ENCODE measurements at places on chromosomes 7 and 10.
A peak's percentile ranks its signal among the peaks of the same experiment; 100 is the strongest.

DNA sequence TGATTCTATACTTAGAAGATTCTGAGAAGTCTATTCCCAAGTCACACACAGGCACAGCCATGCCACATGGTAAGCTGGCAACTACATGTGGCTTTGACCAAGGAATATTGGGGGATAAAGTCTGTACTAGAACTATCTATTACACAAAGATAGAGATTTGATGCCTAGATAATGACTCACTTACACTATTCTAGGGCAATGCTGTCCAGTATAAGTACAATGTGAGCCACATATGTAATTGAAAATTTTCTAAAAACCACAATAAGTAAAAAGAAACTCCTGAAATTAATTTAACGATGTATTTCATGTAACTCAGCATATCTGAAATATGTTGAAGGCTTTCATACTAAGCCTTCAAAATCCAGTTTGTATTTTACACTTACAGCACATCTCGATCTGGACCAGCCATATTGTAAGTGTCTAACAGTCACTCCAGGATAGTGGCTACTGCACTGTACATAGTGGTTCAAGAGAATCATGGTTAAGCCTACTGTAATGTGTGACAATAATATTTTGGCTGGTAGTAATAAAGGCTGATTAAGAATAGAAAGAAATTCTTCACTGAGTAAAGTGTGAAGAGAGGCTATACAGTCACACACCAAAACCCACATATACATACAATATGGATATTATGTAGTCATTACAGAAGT, 62.8 kb downstream of the RTKN2 start:
- no peak for DNase-seq

GRCh38 chr10:107653832-107654287, 489.4 kb upstream of the SORCS1 start:
- DNase-seq = no peak

- DNase-seq = no peak
Measured at GRCh38 chr7:78562191-78562590, 763.6 kb downstream of the PHTF2 start.

DNA sequence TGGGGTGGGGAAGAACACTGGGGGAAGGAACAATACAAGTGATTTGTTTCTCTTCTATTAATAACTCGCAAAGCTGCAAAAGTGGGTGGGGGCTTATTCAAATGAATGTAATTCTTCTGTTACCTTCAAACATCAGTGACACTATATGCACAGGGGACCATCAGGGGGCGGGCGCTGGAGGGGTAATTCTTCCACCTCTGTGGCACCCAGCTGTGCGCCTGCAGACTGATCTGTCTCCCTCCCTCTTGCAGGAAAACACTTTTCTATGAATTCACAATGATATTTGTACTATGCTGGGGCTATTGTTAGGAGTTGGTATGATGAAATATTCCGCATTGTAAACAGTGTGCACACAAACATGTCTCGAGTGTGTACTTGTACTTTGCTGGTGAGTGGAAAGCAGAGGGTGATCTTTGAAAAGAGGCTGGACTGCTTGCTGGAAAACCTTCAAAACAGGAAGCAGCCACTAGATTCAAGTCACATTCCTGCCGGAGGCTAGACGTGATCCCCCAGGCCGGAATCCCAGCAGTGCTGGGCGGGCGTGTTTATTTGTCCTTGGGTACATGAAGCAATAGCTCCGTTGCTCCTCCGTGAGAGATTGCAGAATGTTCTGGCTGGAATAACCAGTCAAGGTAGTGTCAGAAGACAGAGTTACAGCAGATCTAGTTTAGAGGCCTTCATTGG, 15.8 kb upstream of the BNIP3 start:
- DNase-seq = no peak

DNA sequence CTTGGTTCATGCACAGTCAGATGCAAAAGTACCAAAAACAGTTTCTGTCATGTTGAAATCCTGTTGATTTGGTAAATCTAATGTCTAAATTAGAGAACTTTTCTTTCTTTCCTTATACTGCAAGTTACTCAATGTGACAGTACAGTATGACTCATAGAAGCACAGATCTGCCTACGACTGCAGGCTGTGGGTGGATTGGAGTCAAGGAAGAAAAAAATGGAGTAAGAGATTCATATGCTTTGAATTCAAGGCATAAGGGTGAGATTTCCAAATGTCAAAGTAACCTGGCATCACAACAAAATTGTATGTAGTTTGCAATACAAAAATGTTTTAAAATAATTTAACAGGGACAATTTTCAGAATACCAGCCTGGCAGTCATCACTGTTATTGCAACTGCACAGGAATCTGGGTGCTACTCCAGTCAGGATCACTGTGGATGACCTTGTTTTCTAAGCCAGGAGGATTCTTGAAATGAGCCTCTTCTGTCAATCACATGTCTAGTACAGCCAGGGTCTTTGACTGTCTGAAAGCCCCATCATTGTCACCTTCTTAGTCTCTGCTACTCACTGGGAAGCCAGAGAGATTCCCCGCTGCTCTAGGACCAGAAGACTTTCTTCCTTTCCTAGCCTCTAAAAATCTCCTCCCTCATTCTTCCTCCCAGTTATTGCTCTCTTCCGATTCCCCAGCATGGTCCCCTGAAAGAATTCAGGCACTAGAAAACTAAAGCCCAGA, 83.6 kb downstream of the CD36 start:
- DNase-seq = no peak

GRCh38 chr7:29853072-29853471, 46.8 kb downstream of the WIPF3 start:
- DNase-seq = no peak

- no peak for DNase-seq
Measured at GRCh38 chr10:50982989-50983388, 91.3 kb upstream of the PRKG1 start.

DNA sequence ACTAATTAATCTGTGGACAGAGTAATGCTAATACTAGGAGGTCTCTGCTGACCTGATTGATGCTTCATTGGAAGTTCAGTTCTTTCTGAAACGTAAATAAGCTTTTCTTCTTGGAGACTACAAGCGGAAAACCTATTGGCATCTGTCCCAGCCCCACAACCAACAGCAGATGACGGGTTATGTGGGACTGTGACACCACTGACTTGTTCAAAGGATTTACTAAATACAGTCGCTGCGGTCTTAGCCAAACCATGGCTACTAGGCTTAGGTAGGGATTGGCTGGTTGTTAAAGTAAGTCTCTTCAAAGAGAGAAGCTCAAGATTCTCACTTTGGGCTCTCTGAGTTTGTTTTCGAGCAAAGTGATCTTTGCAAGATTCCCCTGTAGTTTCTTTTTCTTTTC, 68.3 kb downstream of the HYCC1 start:
- no peak for DNase-seq

GRCh38 chr7:22663721-22664120, 63.3 kb upstream of the IL6 start:
- no peak for DNase-seq

DNA sequence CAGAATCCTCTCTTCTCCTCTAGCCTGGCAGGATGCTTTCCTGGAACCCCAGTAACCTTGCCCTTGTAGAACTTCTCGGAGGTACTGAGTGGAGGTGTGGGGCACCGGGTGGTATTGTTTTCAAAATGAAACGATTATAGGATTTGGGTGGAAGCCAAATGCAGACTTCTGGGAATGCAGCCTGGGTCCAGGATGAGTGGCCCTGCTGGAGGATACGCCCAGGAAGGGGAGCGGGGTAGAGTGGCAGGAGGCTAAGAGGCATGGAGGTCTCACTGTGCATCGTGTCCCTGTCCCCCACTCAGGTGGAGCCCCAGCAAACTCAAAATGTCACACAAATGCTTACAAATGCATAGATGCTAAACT, 109.1 kb upstream of the PPIF start:
- no peak for DNase-seq

GRCh38 chr10:102352066-102352715, 43.3 kb upstream of the NFKB2 start:
- peak; percentile 73 for DNase-seq

DNA sequence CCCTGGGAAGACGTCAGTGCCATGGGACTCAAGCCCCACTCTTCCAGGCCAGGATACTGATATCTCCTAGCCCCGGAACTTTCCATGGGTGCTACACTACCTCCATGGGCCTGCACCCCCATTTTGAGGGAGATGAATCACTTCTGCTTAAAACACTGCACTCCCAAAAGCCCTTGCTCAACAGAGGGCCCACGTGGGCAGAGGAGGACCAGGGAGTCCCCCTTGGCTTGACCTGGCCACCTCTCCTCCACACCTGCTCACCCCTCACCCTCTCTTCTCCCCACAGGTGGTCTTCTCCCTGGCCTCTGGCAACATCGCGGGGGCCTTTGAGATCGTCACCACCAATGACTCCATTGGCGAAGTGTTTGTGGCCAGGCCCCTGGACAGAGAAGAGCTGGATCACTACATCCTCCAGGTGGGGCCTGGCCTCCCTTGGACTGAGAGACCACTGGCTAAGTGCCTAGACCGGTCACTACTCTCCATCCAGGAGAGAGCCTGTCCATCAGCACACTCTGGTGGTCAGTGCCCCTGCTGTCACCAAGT, 19.9 kb upstream of the C10orf105 start:
- DNase-seq = no peak

- DNase-seq = no peak
Measured at GRCh38 chr7:157526005-157526912, 189.5 kb downstream of the DNAJB6 start.

- DNase-seq = no peak
Measured at GRCh38 chr10:79440281-79440680, 5.1 kb downstream of the ZCCHC24 start.

DNA sequence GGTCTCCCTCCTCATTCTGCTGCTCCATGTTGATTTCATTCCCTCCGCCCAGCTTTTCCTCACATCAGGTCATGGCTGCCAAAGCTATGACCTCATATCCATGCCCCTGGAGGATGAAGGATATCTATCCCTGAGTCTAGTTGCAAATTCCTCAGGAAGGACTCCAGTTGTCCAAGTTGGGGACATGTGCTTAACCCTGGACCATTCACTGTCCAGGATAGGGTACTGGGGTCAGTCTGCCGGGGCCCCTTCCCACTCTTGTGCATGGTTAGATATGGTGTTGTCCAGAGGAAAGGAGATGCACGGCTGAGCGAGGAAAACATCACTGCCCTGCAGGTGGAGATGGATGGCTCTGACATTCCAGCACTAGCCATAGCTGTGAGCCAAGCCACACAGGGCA, 51.9 kb upstream of the COMTD1 start:
- no peak for DNase-seq

GRCh38 chr7:92043637-92044036, 90.6 kb downstream of the CYP51A1 start:
- no peak for DNase-seq

DNA sequence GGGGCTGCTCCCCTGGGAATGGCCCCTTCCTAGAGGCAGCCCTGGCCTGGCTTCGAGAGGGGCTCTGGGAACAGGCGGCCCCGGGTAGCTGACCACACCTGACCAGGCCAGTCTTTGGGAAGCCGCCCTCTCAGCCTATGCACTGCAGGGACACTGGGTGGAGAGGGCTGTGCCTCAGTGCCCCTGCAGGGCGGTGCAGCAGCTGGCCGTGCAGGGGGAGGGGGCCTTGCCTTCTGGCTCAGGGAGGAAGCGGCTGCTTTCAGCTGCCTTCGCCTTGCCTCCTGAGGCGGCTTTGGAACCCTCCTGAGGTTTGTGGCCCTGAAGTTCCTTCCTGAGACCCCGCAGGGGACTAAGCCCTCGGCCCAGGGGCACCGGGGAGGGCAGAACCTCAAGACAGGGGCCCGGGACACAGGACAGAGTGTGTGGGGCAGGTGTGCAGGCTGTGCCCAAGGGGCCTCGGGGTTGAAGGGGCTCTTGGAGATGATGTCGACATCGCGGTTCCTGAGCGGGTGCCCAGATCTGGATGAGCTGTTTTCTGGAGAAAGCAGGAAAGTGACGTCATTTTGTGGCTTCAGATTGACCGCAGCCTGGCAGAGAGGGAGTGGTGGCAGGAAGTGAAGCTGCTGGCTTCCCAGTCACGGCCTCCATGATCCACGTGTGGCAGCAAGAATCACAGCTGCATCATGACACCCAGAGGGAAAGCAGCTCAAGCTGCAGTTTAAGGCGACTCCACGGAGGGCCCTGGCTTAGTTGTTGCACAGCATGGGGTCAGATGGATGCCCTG, 17.7 kb downstream of the ADAM8 start:
- peak; percentile 79 for DNase-seq

- no peak for DNase-seq
Measured at GRCh38 chr10:88927416-88927690, 25.2 kb downstream of the ACTA2 start.

DNA sequence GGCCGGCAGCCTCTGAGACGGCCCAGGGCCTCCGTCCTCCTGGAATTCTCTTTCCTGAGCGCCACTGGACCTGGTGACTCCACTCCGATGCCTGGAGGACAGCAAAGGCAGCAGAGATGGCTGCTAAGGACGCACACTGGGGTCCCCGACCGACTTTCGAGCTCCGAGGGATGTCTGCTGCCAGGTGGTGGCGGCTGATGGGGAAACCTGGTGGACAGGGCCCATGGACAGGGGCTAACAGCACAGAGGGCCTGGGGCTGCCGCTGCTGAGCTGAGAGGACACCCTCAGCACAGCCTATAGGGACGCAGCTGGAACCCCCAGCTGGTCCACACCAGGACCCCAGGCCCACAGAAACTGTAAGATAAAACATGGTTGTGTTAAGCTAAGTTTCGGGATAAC, 366.3 kb downstream of the DNAJB6 start:
- DNase-seq = no peak

- no peak for DNase-seq
Measured at GRCh38 chr7:72223351-72223750, 188.8 kb downstream of the CALN1 start.

DNA sequence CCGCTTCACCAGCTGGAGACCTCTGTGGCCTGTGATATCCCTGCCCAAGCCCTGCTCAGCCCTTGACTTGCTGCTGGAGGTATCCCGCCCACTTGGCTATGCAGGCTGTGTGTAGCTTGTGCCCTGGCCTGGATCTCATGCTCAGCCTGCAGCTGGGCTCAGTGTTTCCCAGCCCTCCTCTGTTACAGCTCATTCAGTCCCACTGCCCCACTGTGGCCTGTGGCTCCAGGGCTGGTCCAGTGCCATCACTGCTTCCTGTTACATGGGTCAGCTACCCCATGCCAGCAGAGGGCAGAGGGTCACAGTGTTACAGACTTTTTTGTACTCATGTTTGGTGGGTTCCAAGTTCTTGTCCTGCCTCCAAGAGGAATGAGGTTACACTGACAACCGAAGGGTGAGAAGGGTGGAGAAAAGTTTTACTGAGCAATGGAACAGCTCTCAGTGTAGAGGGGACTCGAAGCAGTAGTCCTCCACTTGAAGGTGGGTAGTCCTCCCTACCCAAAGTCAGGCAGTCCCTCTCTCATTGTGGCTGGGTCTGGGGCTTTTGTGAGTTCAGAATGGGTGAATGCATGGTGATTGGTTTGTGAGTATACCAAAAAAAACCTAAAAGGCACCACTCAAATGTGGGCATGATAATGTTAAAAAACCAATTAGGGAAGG, 100.4 kb downstream of the ANKRD7 start:
- DNase-seq = no peak

Measured in activated CD4-positive, alpha-beta T cell treated with anti-CD3 and anti-CD28 coated beads, Interleukin-2, amount 50 U/mL, for 1 hour (primary cell).